Right forelimb (tissue), 1 donor: ENCODE measurements at places on chromosomes 13 and 19.

GRCh38 chr13:104632736-104633135, 1566.5 kb upstream of the SLC10A2 start:
- DNase-seq: no peak

DNA sequence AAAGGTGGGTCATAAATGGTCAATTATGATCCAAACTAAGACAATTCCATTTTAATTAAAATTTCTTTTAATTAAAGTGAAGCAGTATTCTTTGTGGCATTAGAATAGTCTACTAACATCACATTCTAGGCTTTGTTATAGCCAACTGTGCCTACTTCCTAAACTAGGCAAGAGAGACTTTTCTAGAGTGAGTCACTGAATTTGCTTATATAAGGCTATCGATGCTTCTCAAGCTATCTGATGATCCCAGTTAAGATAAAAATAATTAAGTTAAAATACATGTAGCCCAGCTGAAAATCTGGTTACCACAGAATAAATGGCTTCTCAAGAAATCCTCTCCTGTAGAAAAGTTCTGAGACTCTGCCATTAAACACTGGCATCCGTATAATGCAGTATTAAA, 12.5 kb downstream of the ANKRD10 start:
- no peak for DNase-seq

GRCh38 chr19:50548191-50549058, 19.8 kb downstream of the LRRC4B start:
- no peak for DNase-seq

GRCh38 chr13:97079726-97080125, 85.5 kb upstream of the OXGR1 start:
- DNase-seq: no peak

DNA sequence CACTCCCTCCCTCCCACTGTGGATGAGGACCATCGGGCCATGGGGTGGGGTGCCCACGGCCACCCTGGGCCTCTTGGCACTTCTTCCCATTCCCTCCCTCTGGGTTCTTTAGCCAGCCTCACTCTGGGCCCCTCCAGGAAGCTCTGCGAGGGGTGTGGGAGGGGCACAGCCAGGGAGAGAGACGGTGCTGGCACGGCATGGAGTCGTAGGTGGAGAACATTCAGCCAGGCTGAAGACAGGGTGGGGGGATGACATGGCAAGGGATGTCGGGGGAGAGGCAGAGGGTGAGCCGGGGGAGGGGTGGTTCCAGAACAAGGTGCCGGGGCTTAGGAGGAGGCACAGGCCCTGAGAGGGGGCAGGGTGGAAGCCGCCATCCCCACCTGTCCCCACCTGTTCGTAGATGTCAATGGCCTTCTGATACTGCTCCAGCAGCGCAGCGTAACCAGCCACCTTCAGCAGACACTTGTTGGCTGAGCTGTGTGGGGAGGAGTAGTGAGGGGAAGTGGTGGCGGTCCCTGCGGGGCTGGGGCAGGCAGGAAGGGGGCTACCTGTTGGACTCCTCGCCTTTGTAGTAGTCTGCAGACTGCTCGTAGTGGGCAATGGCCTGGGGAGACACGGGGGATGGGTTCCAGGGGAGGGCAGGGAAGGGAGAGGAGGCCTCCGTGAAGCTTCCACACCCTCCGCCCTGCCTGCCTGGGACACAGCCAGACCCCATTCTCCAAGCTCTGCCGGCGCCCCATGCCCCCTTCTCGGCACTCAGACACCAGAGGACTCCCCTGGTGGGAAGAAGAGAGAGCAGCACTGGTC, 8.8 kb upstream of the KPTN start:
- no peak for DNase-seq

DNA sequence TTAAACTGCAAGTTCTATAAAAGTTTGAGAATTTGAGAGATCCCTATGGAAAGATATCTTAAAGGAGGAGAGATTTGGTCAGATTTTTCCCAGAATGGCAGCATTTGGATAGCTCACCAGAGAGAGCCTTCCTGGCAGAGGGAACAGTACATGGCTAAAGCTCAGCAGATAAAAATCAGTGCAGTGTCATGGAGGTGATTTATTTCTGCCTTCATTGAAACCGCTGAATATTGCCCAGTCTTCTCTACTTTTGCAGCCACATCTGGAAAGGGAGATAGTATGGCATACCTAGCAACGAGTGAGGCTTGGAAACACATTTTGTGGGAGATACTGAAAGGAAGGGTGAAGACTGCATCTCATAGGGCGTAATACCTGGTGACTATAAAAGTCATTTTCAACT, 155.2 kb downstream of the RFC3 start:
- no peak for DNase-seq

GRCh38 chr19:51141181-51141580, 920 bp upstream of the SIGLEC7 start:
- no peak for DNase-seq

DNA sequence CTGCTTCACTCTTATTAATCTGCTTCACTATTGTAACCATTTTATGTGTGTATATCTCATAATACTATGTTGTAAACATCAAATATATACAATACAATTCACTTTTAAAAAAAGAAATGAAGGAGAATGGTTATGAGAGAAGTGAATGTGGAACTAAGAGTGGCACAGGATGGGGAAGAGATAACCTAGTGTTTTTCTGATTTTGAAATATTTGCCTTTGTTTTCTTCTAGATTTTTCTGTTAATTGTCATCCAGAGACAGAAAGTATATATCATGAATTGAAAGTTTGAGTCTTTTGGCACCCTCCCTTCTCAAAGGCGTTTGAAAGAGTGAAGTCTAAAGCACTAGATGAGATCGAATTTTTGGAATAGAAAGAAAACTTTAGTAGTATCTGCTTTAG, 2.8 kb downstream of the DNAJC3 start:
- DNase-seq: no peak

GRCh38 chr13:108496362-108497210, 132.8 kb upstream of the MYO16 start:
- no peak for DNase-seq

DNA sequence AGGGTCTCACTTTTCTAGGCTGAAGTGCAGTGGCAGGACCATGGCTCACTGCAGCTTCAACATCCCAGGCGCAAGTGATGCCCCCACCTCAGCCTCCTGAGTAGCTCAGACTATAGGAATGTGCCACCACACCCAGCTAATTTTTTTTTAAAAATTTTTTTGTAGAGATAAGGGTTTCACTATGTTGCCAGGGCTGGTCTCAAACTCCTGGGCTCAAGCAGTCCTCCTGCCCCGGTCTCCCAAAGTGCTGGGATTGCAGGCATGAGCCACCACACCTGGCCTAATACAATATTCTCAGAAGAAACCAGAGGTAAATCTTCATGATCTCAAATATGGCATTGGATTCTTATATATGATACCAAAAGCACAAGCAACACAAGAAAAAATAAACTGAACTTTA, 47.7 kb downstream of the FLT1 start:
- DNase-seq: no peak
